Naive thymus-derived CD8-positive, alpha-beta T cell (primary cell): ENCODE measurements at places on chromosomes 1 and 21. TPM values are rescaled to one million over a fixed set of nuclear protein-coding genes. Genes with fewer than 3 reads are reported as not detected.

DNA sequence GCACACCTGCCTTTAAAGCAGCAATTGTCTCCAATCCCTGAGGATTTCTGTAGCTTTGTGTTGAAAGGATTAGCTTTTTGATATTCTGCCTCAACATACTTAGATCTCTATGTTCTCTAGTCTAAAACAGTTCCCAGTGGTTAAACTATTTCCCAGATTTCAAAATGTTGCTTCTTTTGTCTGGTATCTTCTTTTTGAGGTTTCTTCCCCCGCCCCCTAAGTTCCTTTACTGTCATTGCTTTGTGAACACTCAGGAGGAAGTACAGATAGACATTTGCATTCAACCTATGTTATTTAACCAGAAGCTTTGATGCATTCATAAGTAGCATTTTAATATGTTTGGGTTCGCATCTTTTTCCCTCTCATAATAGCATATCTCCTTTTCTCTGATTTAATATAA is 33.5 kb downstream of the CYYR1 start:
- DNase-seq = no peak
- H3K36me3 ChIP-seq = no peaks in the 10 kb centered on the region
- H3K4me1 ChIP-seq = no peaks in the 10 kb centered on the region
- no peak overlapping the region for H3K4me3 ChIP-seq
- H3K27ac ChIP-seq = no peak overlapping the region
- H3K27me3 ChIP-seq = no peaks in the 10 kb centered on the region

DNA sequence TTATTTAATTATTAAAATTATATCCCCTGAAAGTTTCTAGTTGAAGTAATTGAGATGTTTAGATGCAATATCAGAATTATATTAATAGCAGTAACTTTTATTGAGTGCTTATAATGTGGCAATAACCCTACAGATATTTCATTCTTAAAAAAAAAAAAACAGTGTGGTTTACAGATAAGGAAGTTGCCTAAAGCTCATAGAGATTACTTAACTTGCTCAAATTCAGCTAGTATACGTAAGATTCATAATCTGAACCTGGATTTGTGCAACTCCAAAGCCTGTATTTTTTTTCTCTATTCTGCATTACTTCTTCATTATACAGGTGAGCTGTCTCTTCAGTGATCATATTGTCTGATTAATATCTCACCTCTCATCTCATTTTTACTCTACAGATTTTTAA is 156.0 kb upstream of the PTBP2 start:
- no peak overlapping the region for H3K4me3 ChIP-seq
- H3K36me3 ChIP-seq = no peaks in the 10 kb centered on the region
- DNase-seq = no peak

RCSD1 gene
- total RNA-seq = 156 TPM

DNA sequence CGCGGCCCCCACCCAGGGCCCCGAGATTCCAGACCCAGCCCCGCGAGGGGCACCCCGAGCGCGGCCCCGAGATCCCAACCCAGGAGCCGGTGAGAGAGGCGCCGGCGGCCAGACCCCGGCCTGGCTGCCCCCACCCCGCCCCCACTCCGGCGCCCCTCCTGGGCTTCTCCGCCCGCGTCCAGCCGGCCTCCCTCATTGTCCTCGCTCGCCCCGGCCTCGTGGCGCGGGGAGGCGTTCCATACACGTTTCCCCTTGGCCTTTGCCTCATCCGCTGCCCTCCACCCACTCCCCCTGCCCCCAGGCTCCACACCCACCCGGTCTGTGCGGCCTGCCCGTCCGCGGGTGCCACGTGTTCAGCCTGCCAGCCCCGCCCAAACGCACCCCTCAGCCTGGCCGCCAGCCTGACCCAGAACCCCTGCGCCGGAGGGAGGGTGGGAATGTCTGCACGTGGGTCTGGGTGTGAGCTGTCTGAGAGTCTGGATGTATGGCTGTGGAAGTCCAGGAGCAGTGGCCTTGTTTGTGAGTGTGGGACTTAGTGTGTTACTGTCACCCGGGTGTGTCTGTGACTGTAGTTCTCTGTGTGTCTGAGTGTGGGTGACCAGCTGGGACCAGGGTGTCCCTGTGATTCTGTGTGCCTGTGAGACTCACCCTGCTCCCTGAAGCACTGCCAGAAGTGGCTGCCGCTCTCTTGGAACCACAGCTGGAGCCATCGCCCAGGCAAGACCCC is 681 bp downstream of the B4GALT2 start:
- peaks cover 11% of the 10 kb centered on the region for H3K27me3 ChIP-seq
- peak overlapping the region; percentile 91 for H3K4me3 ChIP-seq
- DNase-seq = no peak
- peaks cover 30% of the 10 kb centered on the region for H3K4me1 ChIP-seq
- H3K27ac ChIP-seq = no peak overlapping the region

GRCh38 chr1:158148468-158148867 is 32.2 kb upstream of the CD1D start:
- no peak for DNase-seq
- no peaks in the 10 kb centered on the region for H3K27me3 ChIP-seq
- peak overlapping the region; percentile 97 for H3K4me3 ChIP-seq
- H3K36me3 ChIP-seq = no peaks in the 10 kb centered on the region
- H3K4me1 ChIP-seq = peaks cover 35% of the 10 kb centered on the region

OR2AK2 gene
- total RNA-seq = not detected

DMRTB1 gene
- not detected for total RNA-seq

- H3K4me3 ChIP-seq = no peak overlapping the region
- no peak overlapping the region for H3K27ac ChIP-seq
- no peaks in the 10 kb centered on the region for H3K27me3 ChIP-seq
- H3K36me3 ChIP-seq = no peaks in the 10 kb centered on the region
- peaks cover 27% of the 10 kb centered on the region for H3K4me1 ChIP-seq
Observed at GRCh38 chr1:180973369-180973768, 49.3 kb downstream of the STX6 start.

DDAH1 gene
- total RNA-seq = not detected

DNA sequence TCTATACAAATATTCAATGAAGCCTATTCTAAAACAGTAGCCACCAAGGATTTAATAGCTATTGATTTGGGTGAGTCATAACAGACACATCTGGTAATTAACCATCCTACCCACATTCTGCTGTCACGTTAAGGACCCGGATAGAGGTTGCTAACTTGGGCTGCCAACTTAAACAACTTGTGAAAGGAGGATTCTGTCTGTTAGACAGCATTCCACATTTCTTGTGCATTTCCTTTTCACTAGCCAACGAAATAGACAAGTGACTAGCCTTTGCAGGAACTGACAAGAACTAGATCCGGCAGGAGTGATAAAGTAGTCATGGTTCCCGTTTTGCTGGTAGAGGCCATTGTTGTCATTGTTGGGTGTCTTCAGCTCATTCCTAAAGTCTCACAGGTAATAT is 9.5 kb downstream of the DSCAM start:
- peaks cover 42% of the 10 kb centered on the region for H3K27me3 ChIP-seq
- no peak overlapping the region for H3K27ac ChIP-seq
- H3K36me3 ChIP-seq = no peaks in the 10 kb centered on the region

DNA sequence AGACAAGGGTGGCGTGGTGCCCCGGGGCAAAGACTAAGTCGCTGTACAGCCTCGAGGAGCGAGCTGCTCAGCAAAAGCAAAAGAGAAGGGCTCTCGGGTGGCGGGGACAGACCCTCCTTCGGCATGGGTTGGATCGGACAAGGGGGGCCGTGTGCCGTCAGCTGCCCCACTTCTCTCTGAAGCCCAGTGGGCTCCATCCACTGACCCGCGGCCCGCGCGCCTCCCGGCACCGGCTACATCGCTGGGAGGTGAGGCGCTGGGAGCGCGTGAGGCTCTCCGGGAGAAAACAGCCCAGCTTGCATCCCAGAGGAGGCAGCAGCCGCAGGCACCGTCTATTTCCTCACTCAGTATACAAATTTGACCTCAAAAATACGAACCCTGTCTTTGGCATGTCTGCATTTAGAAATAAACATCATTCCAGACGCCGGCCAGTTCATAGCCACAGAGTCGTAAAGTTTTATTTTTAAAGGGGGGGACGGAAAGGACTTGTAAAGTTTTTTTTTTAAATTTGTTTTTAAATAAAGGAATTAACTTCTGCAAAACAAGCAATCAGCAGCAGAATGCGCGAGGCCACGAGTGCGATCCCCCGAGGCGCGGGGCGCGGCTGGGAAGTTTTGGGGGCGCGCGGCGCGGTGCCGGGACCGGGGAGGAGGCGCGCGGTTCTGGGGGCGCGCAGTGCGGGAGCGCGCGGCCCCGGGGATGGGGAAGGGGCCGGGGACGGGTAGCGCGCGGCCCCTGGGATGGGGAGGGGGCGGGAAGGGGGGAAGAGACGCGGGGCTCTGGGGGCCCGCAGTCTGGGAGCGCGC is 689 bp upstream of the GPR137B start:
- peaks cover 38% of the 10 kb centered on the region for H3K4me1 ChIP-seq
- H3K4me3 ChIP-seq = peak overlapping the region; percentile 93
- no peak overlapping the region for H3K27ac ChIP-seq
